Left ventricle myocardium inferior (tissue), 1 donor: ENCODE measurements at places on chromosomes 5 and 9. TPM values are rescaled to one million over a fixed set of nuclear protein-coding genes. Genes with fewer than 3 reads are reported as not detected.

GRCh38 chr5:61082516-61083280 is 79.6 kb downstream of the SMIM15 start:
- no peak for DNase-seq

DNA sequence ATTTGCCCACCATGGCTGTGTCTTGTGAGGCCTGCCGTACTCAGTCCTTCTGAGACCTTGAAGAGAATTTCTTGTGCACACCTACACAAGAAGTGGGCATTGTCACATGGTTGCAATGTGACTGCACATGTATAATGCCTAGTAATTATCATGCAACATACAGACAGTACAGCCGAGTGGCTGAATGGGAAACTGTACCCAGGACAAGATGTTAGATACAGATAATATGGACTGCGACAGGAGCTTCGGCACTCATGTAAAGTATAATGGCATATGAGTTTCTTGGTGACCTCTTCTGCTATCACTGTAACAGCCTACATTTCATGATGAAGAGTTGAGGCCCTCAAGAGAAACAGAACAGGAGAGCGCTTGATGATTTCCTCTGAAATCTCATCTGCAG is 4.8 kb upstream of the PRKACG start:
- DNase-seq, result no peak

Gene SELENOP
- total RNA-seq, result 213 TPM

Gene ENTPD2
- 1.5 TPM for total RNA-seq

- no peak for DNase-seq
These were observed 351.1 kb upstream of the RIOK2 start for GRCh38 chr5:97534166-97534565.

Gene C9orf153
- total RNA-seq, result 0.38 TPM

GRCh38 chr5:72569408-72569944 is 62.3 kb upstream of the ZNF366 start:
- no peak for DNase-seq

Gene DCTN4
- 43.1 TPM for total RNA-seq
